ENCODE measurements at places on chromosomes 5 and 9. TPM values are rescaled to one million over a fixed set of nuclear protein-coding genes. Genes with fewer than 3 reads are reported as not detected.

The TIMD4 gene
- total RNA-seq = not detected

The PRLR gene
- not detected for total RNA-seq

The DRD1 gene
- total RNA-seq = not detected

The WNT8A gene
- total RNA-seq = not detected

The SPINK13 gene
- total RNA-seq = not detected

The MARCOL gene
- not detected for total RNA-seq

The EQTN gene
- not detected for total RNA-seq

The CCDC171 gene
- 2.2 TPM for total RNA-seq

The ATP6V0E1 gene
- total RNA-seq = 154 TPM

The SLC46A2 gene
- not detected for total RNA-seq

The TERT gene
- not detected for total RNA-seq

The PRRT1B gene
- not detected for total RNA-seq
